Uterus (tissue), 4 donors: ENCODE measurements at places on chromosomes 12 and 14. TPM values are rescaled to one million over a fixed set of nuclear protein-coding genes. Genes with fewer than 3 reads are reported as not detected.
A peak's percentile ranks its signal among the peaks of the same experiment; 100 is the strongest.

The CLEC9A gene
- not detected for total RNA-seq

GRCh38 chr14:53808042-53808441 lies 148.6 kb downstream of the BMP4 start:
- no peak for DNase-seq

- peak; percentile 51 for DNase-seq
Measured at GRCh38 chr12:42698213-42698612, 108.7 kb upstream of the PRICKLE1 start.

The ALDH2 gene
- 13.1 TPM for total RNA-seq

DNA sequence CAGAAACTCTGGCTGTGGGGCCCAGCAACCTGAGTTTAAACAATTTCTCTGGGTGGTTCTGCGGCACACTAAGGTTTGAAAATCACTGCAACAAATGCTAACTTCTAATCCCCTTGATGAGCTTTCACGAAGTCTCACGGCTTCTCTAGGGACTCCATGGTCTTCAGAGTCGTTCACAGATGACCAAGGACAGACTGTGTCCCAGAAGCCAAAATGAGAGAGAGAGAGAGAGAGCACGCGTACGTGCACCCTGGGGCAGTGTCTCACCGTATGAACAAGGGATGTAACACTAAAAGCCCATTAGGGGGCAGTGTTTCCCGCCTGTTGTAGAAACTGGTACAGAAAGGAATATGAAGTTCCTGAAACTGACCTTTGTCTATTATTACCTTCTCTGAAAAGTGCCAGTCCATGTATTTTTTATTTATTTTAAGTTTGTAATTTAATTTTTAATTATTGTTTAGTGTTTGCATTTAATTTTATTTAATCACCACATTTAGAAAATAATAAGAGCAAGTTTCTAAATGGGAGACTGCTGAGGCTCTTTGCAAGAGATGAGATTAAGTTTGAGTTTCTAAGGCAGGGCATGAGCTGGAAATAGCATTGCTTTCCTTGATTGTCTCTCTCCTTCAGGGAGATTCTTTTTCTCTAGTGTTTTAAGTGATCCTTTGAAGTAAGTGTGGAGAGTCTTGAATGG lies 3.4 kb downstream of the APOLD1 start:
- DNase-seq = peak; percentile 41

DNA sequence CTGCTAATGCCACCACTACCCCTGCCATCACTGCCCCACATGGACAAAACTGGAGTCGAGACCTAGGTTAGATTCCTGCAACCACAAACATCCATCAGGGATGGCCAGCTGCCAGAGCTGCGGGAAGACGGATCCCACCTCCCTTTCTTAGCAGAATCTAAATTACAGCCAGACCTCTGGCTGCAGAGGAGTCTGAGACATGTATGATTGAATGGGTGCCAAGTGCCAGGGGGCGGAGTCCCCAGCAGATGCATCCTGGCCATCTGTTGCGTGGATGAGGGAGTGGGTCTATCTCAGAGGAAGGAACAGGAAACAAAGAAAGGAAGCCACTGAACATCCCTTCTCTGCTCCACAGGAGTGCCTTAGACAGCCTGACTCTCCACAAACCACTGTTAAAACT lies 7.1 kb upstream of the OAS2 start:
- no peak for DNase-seq

The SLC6A12 gene
- total RNA-seq = 0.28 TPM

DNA sequence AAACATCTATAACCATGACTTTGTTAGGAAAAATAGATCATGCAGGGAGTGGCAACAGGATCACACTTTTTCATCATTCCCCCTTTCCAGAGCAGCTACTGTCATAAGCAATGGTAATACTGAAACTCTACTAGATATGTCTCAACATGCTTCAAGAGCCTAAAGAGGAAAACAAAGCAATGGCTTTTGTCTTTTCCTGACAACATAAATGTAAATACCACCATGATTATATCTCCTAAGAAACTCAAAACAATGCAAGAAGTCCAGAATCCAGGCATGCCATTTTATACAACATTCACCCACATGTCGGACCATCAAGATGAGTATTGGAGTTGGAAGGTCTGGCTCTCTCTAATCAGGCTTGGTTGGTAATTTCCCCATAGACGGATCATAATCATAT lies 78.7 kb downstream of the KIF21A start:
- DNase-seq = no peak

The POTEM gene
- not detected for total RNA-seq
